ENCODE measurements at places on chromosomes 5 and 9.

- DNase-seq: no peak
Observed at GRCh38 chr5:27458287-27458686, 419.9 kb upstream of the CDH9 start.

- no peak for DNase-seq
Observed at GRCh38 chr9:100999906-101000544, 28.5 kb upstream of the PLPPR1 start.

GRCh38 chr5:112986224-112986623, 9.6 kb downstream of the DCP2 start:
- no peak for DNase-seq

DNA sequence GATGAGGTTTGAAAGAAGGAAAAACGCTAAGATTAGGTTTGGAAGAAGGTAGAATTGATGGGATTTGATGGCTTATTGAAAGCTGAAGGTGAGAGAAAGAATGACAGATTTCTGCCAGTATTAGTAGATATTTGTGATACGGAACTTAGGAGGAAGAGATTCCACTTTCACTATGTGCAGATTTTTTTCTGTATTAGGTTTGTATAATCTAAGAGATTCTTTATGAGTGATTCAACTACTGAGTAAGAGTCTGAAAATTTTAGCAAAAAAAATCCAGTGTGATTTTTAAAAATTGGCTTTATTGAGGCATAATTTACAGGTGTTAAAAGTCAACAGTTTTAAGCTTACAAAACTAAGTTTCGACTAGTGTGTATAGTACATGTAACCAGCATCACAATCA, 54.1 kb downstream of the AP3S1 start:
- no peak for DNase-seq

DNA sequence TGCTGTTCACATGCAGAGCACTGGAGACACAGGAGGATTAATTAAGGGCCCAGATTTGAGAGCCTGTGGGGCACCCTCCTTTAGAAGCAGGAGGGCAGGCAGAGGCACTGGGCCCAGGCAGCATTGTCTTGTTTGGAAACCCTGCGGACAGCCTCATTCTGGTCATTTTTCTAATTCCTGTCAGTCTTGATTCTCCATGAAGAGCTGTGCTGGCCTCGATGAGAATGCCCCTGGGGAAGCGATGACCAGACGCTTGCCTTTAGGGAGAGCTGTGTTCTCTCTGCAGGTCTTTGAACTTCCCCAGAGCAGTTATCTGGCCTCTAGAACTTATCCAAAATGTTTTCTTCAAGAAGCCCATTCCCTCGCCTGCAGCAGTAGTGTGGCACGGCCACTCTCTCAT, 117.8 kb upstream of the PTCH1 start:
- DNase-seq: peak; percentile 38

GRCh38 chr5:124494540-124495116, 251.8 kb downstream of the ZNF608 start:
- DNase-seq: no peak

GRCh38 chr5:160774666-160775315, 77.2 kb downstream of the ATP10B start:
- peak; percentile 62 for DNase-seq

- DNase-seq: no peak
Observed at GRCh38 chr9:88628114-88628513, 93.1 kb downstream of the NXNL2 start.

- no peak for DNase-seq
Observed at GRCh38 chr5:38905516-38905915, 59.7 kb downstream of the OSMR start.

- peak; percentile 72 for DNase-seq
Observed at GRCh38 chr9:91727316-91727861, 222.6 kb downstream of the ROR2 start.

GRCh38 chr9:69527454-69527853, 144.7 kb downstream of the APBA1 start:
- DNase-seq: no peak

DNA sequence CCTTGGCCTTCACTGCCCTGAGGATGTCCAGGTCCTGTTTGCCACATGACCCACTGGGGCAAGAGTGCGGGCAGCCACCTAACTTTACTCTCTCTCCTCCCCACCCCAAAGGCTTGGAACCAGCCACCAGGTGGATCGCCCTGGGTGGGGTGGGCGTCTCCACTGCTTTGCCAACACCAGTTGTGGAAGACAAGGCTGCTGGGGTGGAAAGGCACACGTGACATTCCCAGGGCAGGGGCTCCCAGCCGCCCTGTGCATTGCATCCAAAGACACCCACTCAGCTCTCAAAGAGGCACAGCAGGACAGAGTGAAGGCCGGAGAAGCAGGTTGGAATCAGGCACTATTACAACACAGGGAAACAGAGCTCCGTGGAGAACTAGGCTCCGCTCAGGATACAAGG, 162.2 kb downstream of the OLFM1 start:
- DNase-seq: no peak

GRCh38 chr5:51208296-51208695, 175.0 kb upstream of the ISL1 start:
- DNase-seq: no peak
